Ascending aorta (tissue), 2 donors: ENCODE measurements at places on chromosomes 3 and 15.

- no peak for DNase-seq
Measured at GRCh38 chr3:123448536-123449101, at the start of gene ADCY5. TSS of gene ADCY5 (minus strand) at chr3:123449090. CDS start at chr3:123448545, 545 bp downstream.

GRCh38 chr15:97023488-97023844 is 693.0 kb downstream of the NR2F2 start:
- DNase-seq, result no peak

- peak; percentile 72 for DNase-seq
Measured at GRCh38 chr15:70111203-70112073, 13.7 kb upstream of the TLE3 start.

DNA sequence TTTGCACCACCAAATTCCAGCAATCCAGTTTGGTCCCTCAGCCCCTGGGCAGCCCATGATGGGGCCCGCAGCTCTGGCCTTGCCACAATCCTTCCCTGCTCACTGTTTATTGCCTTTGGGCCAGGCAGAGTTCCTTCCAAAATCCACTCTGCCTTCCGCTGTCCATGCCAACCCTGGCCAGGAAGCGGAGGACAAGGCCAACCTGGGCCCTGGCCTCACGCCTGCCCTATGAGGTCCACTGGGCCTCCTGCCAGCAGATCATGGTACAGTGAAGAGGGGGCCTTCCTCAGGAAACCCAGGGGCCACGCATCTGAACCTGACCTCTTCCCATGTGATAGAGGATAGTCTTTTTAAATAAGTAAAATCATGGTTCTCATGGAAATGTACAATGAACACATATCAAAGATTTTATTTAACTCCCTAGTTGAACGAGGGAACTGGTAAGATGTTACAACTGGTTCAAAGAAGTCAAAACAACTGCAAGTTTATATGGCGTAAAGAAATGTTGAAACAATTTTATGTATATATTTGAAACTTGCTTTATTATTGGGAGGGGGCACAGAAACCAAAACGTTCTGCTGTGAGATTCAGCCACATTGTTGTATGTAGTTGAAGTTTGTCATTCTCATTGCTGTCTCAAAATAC is 95.8 kb upstream of the TNFAIP8L3 start:
- no peak for DNase-seq

- DNase-seq, result no peak
Measured at GRCh38 chr3:174242311-174243041, 616.7 kb upstream of the NAALADL2 start.

DNA sequence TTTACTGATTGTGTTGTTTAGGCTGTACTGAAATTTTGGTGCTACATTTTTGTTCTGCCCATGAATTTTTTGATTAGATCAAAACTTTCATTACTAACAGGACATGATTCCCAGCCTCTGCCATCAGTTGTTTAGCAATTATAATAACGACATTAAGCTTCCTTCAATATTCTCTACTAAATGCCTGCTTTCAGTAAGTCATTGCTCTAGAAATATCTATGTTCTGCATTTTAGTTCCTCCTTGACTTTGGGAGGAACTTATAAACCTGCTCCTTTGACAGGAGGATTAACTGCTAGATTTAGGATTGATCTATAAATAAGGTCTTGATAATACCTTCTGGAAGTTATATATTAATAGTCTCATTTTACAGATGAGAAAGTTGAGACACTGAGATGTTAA is 269.1 kb downstream of the RAP2B start:
- DNase-seq, result no peak

DNA sequence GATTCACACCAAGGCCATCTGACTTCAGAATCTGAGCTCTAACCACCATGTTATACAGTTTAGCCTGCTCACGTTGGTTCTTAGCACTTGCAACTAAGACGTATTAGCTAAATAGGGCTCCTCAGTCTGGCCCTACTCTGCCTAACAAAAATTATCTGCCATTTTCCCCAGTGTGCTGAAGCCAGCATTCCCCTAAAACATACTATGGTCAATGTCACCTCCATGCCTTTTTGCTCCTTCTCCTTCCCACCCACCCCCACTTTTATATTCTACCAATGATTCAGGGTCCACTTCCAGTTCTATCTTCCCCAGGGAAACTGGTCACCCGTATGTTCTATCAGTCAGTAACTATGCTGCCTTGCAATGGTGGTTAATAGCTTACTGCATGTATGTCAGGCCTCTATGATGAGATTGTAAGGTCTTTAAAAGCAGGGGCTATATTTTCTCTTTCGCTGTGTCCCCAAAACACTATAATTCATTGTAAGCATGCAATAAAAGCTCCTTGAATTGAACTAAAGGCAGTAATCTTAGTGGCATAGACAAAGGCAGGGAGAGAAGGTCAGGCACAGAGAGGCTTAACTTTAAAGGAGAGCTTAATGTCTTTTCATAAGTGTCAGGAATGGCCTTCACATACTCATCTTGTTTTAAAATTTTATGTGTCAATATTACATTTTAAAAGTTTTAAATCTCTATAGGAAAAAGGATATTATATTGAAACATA is 23.3 kb downstream of the POPDC2 start:
- DNase-seq, result no peak

DNA sequence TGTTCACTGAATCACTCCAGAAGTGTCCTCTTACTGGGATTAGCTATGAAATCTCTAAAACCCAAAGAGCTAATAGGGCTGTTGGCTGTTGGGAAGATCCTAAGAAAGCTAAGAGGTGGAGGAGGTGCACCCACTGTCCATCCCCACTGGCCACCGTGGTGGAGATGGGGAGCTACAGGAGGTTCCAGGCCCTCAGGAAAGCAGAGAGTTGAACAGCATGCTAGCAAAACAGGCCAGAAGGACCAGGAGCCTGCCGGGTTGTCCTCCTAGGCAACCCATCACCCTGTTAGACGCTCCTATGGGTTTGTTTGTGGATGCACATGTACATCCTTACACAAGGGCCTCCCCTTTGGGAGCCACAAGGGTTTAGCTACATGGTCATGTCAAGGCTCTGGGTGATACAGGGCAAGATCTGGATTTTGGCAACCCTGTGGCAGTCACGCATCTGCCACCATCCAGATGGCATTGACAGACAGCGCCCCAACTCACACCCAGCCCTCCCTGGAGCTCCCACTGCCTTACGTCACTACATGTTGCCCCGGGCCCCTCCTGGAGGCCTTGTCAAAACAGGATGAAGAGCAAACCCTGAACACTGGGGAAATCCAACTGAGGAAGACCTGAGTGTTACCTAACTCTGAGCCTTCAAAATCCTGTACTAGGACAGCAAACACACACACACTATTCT is 208.1 kb downstream of the SLCO3A1 start:
- DNase-seq, result no peak

- no peak for DNase-seq
Measured at GRCh38 chr3:33438881-33439545, 1.2 kb downstream of the UBP1 start.

DNA sequence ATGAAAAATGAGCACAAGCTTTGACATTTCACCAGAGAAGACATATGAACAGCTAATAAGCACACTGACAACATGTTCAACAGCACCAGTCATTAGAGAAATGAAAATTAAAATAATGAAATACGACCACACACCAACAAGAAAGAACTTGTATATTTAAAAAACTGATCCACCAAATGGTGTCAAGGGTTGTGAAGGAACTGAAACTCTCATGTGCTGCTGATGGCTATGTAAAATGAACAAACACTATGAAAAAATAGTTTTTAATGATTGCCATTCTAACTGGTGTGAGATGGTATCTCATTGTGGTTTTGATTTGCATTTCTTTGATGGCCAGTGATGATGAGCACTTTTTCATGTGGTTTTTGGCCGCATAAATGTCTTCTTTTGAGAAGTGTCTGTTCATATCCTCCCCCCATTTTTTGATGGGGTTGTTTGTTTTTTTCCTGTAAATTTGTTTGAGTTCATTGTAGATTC is 193.8 kb downstream of the SCAPER start:
- DNase-seq, result no peak

- DNase-seq, result no peak
Measured at GRCh38 chr3:134798681-134799311, 3.7 kb downstream of the EPHB1 start.

GRCh38 chr15:40843261-40843884 is 475 bp upstream of the SPINT1 start:
- DNase-seq, result no peak

DNA sequence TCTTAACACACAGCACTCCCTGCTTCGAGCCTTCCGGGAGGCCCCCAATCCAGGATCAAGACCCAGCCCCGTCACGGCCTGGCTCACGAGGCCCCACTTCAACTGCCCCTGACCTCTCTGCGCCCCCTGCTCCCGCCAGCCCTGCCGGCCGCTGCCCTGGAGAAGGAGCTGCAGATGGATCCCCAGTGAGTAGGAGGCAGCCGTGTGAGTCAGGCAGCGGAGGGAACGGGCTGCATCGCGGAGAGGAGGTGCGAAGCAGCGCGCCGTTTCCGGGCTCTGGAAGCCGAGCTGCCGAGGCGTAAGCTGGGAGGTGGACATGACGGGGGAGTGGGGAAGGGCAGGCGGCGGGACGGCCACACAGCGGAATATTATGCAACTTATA is 133.4 kb downstream of the TPRA1 start:
- no peak for DNase-seq

DNA sequence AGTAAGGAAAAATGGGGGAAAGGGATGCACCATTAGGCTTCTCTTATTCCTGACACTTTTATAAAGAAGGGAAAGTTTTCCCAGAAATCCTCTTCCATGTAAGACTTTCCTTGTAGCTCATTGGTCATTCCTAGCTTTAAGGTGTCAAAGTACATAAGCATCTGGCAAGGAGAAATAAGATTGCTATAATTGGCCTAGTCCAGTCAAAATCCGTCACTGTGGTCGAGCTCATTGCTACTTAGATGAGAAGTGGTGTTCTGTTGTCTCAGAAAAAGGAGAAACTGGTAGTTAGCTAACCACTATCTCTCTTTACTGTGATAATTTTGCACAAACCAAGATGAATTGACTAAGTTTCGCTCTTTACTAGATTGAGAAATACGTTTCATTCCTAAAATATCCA is 370.1 kb downstream of the CNTN4 start:
- no peak for DNase-seq

DNA sequence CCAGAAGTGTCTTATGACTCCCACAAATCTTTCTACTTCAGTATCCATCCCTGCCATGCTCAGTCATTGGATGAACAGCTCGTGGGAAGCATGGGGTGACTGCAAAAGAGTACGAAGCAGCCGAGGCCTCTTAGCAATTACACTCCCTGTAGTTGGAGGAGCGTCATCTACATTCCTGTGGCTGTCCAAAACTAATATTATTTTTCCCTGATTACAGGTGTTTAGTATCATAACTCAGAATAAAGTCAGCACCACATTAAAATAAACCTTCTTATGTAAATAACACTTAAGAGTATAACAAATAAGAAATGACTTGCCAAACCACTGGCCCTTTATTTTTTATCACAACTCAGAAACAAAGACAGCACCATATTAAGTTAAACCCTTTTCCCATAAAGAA is 141.5 kb downstream of the PLOD2 start:
- no peak for DNase-seq

DNA sequence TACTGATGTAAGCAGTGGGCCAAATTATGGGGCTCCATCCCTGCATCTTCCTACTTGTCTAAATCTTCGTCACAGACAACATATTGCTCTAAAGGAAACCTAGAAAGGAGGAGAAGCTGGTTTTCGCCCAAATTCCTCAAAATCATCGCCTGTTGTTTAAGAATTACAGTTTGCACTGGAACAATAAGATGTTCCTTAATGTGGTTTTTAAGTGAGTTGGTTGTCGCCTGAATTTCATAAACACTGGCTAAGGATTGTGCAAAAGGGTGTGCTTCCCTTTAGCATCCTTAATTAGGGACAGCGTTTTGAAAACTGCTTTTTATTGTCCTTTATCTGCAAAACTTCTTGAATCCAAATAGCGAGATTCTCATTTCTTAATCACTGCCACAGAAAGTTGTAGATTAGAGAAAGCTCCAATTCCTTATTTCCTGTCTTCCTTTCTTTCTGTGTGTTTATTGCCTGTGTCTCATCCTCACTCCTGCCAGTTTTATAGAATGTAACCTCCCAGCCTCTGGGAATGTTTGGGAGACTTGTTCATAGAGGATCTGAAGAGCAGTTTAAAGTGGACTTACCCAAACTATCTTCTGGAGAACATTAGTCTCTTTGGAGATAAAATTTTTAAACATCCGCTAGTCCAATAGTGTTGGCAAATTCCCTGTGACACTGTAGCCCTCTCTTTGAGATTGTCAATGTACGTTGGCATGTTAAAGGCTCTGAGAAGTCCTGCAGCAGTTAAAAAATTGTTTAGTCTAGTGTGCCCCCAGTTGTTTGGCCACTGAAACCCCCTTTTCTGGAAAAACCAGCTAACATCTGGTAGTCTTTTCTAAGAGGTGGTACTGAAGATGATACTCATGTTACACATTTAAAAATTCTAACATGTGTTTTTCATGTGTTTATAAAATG is 50.4 kb downstream of the FLNB start:
- no peak for DNase-seq

GRCh38 chr3:189288348-189289235 is 116.8 kb downstream of the TPRG1 start:
- no peak for DNase-seq

DNA sequence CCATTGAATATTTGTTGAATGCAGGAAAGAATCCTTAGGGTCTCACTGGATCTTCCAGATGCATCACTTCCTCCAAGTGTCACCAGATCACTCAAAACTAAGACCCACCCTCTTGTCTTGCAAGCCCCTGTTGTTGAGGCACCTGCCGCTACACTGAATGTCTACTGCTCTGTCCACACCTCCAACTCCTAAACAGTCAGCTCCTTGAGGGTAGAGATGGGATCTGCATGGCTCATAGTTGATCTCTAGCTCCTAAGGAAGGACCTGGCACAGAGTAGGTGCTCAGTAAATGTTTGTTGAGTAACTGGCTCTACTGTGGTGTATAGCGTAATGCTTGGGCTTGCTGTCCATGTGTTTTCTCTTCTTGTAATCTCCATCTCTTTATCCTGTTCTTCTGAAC is 8.8 kb downstream of the SLC6A20 start:
- no peak for DNase-seq

GRCh38 chr3:11236588-11237461 is 35.4 kb upstream of the ATG7 start:
- no peak for DNase-seq

- no peak for DNase-seq
Measured at GRCh38 chr3:133937061-133937686, 41.5 kb upstream of the RAB6B start.

GRCh38 chr15:68175526-68175925 is 29.6 kb downstream of the CALML4 start:
- no peak for DNase-seq

- no peak for DNase-seq
Measured at GRCh38 chr3:4820296-4821121, 158.7 kb upstream of the BHLHE40 start.

DNA sequence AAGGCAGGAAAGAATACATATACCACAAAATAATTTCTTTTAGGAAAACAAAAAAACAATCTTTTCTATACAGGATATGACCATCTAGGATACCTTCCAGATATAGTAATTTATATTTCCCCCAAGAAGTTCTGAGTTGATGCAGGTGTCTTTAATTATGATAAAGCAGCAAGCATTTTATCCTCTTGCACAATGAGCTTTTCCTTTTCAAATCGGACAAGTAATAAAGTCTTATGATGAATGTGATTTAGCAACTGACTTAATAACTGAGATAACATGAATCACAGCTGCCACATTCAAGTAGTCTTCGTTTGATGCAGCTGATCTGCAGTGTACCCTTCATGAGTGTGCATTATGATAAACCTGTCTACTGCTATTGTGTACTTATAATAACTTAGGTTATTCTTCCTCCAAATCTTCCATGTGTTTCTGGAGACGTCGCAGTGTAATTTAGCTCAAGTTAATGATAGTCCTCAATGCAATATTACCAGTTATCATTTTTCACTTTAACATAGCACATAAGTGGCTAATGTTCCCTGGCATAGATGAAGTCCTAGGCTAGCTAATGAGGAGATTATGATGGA is 260.3 kb upstream of the MRPL3 start:
- no peak for DNase-seq
